Fibroblast of lung (primary cell): ENCODE measurements at places on chromosomes 12 and 14. TPM values are rescaled to one million over a fixed set of nuclear protein-coding genes. Genes with fewer than 3 reads are reported as not detected.

DNA sequence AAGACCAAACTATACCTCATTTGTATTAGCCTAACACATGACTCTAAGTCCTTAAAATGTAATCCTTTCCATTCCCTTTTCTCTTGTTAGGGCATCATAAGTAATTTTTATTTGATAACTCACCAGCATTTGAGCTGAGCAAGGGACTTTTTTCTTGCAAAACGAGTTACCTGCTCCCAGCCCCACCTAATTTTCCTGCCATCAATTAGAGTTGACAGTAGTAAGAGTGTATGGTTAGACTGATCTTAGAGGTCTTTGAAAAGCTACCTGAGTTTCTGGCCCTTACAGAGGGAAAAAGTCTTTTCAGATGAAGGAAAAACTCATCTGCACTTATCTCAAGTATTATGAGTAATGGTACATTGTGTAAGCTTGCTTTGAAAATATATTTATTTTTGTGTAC, 33.7 kb upstream of the AMN start:
- DNase-seq = no peak

TRPV4 gene
- 0.51 and 0.66 TPM in 2 replicates for total RNA-seq

- no peak for DNase-seq
Measured at GRCh38 chr14:30982533-30982932, 42.9 kb upstream of the AP4S1 start.

RIPK3 gene
- 0.26 and 0.33 TPM in 2 replicates for total RNA-seq

DNA sequence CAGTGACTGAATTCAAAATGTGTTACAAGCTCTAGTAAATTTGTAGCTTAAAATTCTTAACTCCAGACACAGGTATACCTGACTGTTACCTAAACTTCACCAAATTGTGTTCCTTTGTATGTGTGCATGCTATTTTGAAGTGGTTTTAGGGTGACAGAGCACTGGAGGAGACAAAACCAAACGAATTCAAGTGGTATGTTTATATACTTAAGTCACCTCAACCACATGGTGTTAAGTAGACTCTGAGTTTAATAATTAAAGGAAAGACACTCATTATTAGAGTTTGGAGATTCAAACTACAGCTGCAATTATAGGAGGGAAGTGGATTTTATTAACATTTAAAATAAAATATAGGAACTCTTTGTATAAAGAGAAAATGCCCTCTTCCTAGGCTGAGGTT, 84.3 kb downstream of the PLCZ1 start:
- DNase-seq = no peak

- DNase-seq = no peak
Measured at GRCh38 chr14:62118461-62118860, 356.2 kb downstream of the SNAPC1 start.
